Stimulated activated CD8-positive, alpha-beta memory T cell treated with anti-CD3 and anti-CD28 coated beads, Interleukin-2, amount 100 ng/mL, for 48 hours (primary cell): ENCODE measurements at places on chromosomes 7 and 10.

DNA sequence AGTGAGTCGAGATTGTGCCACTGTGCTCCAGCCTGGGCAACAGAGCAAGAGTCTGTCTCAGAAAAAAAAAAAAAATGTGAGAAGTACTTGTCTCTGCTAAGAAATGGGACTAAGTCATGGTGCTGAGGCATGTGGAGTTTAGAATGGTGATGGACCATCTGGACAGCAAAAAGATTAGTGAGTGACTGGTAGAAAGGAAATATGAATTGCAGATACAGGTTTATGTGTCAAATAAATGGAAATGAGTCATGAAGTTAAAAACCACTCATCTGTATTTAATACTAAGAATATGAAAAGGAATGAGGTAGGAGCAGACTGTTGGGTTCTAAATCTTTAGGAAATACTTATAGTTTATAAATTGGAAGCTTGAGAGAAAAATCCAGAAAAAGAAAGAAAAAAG lies 625.7 kb upstream of the ANKRD30A start:
- DNase-seq = no peak

DNA sequence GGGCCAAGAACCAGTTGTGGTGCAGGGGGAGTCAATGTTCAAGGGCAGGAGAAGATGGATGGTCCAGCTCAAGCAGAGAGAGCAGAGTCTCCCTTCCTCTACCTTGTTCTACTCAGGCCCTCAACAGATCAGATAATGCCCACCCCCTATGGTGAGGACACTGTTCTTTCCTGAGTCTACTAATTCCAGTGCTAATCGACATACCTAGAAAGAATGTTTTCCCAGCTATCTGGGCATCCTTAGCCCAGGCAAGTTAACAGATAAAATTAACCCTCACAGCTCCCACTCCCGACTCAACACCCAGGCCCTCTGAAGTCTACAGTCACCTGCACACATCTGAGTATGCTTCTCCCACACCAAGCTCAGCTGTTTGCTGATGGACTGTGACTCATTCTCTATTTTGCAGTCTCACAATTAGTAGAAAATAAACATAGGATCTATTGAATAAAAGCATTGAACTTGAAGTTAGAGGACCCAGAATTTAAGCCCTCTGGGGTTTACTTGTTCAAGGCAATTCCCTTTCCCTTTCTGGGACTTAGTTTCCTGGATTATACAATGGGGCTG lies 17.1 kb downstream of the COL13A1 start:
- DNase-seq = no peak

GRCh38 chr10:120987359-120987758 lies 136.2 kb downstream of the WDR11 start:
- DNase-seq = no peak

DNA sequence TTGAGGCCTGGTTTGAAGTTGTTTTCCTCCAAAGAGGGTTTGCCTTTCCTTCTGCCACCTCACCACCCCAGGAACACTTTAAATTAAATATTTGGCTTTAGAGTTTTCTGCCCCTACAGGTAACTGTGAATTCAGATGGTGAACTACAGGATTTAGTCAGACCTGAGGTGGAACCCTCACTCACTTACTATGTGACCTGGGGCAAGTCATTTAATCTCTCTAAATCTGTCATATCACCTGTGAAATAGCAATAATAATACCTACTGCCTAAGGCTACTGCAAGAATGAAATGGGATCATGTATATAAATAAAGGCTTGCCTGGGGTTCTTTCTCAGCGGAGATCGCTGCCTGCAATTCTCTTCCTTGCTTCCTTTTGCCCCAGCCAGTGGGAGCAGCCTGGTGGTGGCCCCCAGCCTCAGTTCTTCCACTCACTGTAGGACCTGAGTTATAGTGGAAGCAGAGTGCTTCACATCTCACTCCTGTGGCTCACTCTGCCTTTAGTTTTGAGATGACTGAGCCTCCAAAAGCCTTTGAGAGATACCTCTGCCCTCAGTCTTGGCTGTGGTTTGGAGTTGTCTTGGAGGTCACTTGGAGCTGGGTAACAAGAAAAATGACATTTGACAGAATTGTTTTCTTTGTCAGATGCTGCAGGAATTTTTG lies 6.1 kb upstream of the ANKRD2 start:
- no peak for DNase-seq

DNA sequence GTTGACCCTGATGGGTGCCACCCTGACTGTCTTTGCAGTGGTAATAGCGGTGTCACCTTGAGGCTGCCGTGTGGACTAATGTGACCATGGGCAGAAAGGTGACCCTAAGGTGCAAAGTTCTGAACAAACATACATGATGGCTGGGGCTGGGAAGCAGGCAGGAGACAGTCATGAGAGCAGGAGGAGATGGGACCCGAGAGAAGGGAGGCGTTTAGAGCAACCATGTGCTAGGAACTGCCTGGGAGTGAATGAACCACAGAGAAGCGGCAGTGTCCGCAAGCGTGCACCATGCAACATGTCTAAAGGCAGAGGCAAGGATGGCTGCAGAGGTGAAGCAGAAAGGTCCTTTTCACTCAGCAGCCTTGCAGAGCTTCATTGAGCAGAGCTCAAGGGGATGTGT lies 113.1 kb upstream of the GDF10 start:
- no peak for DNase-seq

DNA sequence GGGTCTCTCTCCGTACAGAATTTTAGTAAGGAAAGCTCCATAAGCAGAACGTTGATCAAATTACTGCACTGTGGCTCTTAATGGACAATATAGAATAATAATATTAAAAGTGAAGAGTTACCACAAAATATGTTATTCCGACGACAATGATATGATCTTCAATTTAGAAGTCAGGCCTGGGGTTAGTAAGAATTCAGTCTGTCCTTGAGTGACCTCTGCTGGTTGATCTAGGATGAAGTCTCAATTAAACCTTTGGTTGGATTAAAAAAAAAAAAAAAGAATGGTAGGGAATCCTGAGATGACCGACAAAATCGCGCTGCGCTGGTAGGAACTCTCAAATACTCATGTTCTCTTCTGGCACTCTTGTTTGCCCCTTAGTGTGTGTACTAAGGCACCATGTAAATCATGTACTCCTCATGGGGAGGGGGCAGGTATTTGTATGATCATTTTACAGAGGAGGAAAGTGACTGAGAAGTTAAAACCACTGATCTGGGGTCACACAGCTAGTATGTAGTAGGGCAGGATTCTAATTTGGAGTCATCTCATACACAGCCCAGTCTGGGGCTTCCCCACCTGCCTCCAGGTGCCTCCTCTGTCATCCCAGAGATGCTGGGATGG lies 161.3 kb upstream of the NPVF start:
- no peak for DNase-seq

DNA sequence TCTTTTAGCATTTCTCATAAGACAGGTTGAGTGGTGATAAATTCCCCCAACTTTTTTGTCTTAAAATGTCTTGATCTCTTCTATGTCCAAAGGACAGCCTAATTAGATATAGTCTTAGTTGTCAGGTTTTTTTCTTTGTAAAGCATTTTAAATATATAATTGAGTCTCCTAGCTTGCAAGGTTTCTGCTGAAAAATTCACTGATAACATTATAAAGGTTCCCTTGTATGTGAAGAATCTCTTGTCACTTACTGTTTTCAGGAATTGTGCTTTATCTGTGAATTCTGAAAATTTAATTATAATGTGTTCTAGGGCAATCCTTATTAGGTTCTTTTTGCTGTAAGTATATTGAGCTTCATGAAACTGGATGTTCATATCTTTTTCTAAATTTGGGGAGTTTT lies 96.8 kb upstream of the ZNF92 start:
- DNase-seq = no peak

- no peak for DNase-seq
Observed at GRCh38 chr10:76649723-76650127, 987.9 kb downstream of the KCNMA1 start.

GRCh38 chr7:47621347-47621746 lies 39.4 kb upstream of the TNS3 start:
- no peak for DNase-seq

DNA sequence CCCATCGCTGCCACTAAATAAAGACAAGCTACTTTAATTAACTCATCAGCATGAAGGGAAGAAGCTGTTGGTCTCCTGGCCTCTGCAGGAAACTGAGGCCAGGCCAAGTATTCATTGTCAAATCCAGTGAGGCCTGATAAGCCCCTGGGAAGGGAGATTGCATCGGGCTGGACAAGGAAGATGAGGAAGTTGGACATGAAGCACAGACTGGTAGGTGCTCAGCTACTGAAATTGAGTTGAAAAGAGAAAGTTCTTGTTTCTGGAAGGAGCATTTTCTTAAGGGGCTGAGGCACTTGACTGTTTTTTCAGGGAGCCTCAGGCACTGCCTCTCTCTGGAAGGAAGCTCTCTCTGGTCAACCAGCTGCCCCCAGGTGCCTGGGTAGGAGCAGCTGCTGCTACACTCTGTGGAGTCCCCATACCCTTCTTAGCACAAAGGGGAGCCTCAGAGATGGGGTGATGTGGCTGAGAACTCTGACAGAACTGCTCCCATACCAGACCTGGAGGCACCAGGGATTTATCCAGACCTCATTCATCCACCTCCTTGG lies 90.3 kb upstream of the IKZF1 start:
- DNase-seq = no peak

GRCh38 chr10:4434516-4435071 lies 391.4 kb upstream of the AKR1E2 start:
- no peak for DNase-seq

- DNase-seq = no peak
Observed at GRCh38 chr7:30914596-30914995, 2.9 kb downstream of the AQP1 start.

DNA sequence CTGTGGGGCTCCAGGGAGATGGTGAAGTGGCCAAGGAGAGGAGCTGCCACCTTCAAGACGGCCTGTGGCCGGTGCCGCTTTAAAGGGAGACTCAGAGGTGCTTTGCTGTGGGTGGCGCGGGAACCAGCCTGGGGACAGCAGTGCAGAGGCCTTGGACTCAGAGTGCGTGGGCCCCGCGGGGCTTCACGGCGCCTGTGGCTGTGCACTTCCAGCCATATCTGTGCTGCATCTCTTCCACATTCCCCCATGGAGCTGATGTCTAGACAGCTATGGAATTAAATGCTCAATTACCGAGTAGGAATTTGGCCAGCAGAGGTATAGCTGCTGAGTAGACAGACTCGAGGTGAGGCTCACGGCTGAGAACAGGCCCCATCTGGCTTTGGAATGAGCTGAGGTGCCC lies 41.7 kb downstream of the HTRA1 start:
- DNase-seq = no peak

DNA sequence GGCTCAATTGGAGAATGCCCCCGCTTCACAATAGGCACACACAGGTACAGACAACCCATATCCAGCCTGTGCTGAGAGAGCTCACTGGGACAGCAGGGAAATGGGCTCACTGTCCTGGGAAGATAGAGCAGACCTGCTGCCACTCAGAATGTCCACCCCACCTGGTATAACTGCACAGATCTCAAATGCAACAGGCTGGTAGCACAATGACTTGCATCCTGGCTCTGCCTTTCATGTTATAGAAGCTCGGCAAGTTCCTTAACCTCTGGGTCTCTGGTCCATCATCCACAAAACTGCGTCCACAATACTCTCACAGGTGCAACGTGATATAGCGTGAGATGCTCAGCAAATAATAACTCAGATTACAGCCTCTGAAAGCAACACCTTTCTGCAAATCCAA lies 295.4 kb downstream of the GRID1 start:
- DNase-seq = no peak

GRCh38 chr7:29588900-29589696 lies 25.5 kb downstream of the PRR15 start:
- no peak for DNase-seq

DNA sequence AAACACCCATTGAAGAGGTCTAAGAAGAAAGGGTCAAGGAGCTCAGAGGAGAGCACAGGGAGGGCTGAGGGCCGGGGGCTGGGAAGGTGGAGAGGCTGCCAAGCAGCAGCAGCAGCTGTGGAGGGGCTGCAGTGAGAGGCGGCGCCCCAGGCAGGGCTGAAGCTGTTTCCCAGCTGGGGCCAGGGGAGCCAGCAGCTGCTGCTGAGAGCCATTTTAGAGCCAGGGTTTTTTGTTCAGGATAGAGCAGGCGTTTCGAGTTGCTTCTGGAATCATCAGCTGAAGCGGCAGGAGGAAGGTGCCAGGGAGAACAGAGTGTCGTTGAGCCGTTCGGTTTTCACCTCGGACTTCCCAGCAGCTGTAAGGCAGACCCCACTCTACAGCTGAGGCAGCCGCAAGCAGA lies 62.7 kb downstream of the LANCL2 start:
- no peak for DNase-seq

DNA sequence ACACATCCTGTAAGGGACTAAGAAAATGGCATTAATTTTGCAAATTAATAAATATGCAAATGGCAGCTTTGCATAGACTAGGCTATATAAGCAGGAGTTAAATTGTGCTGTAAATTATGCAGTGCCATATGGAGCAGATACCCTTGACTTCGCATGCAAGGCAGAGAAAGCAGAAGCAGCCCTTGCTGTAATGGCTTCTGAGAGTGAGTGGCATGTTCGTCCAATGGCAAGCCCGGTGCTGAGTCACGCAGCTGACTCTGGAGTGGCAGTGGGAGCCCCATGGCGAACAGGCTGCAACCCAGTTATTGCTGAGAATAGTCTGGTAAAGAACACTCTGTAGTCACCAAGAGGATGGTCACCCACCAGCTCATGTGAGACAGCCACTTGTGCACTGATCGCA lies 1186.5 kb downstream of the TYW1 start:
- DNase-seq = no peak

DNA sequence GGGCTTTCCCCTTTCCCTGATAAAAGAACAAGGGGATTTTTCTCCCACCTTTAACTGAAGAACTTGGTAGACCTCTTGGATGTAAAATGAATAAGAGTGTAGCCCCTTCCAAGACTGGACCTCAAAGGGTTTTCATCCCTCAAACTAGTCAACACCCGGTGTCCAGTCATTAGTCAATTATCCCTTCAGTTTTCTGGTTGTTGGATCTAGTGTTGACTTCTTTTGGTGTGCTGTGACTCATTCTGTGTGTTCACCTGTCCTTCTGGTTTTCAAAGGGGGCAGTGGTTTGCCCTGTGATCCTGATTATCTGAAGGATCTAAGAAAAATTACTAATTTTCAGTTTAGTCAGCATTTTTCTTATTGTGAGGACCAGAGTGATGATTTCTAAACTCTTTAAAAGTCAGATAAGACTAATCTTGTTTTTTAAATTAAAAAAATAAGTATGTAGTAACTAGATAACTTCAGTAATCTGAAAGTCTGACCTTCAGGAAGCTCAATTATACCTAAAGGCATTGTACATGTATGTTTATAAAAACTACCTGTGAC lies 583.5 kb downstream of the CNTNAP2 start:
- DNase-seq = no peak

- no peak for DNase-seq
Observed at GRCh38 chr7:2539031-2539911, 16.1 kb downstream of the BRAT1 start.
